ENCODE measurements at places on chromosomes 5 and 9.
A peak's percentile ranks its signal among the peaks of the same experiment; 100 is the strongest.

- DNase-seq: no peak
These were observed 113.2 kb downstream of the STK32A start for GRCh38 chr5:147348046-147348445.

- peak; percentile 65 for DNase-seq
These were observed 2.6 kb upstream of the RFX3 start for GRCh38 chr9:3528451-3528850.

- no peak for DNase-seq
These were observed 35.2 kb upstream of the PAM start for GRCh38 chr5:102719886-102720285.

GRCh38 chr5:136420168-136420898 lies 55.0 kb upstream of the TRPC7 start:
- DNase-seq: no peak

GRCh38 chr5:137800700-137801411 lies 46.7 kb upstream of the HNRNPA0 start:
- DNase-seq: no peak

- no peak for DNase-seq
These were observed 17.6 kb downstream of the RNF38 start for GRCh38 chr9:36382484-36382883.

DNA sequence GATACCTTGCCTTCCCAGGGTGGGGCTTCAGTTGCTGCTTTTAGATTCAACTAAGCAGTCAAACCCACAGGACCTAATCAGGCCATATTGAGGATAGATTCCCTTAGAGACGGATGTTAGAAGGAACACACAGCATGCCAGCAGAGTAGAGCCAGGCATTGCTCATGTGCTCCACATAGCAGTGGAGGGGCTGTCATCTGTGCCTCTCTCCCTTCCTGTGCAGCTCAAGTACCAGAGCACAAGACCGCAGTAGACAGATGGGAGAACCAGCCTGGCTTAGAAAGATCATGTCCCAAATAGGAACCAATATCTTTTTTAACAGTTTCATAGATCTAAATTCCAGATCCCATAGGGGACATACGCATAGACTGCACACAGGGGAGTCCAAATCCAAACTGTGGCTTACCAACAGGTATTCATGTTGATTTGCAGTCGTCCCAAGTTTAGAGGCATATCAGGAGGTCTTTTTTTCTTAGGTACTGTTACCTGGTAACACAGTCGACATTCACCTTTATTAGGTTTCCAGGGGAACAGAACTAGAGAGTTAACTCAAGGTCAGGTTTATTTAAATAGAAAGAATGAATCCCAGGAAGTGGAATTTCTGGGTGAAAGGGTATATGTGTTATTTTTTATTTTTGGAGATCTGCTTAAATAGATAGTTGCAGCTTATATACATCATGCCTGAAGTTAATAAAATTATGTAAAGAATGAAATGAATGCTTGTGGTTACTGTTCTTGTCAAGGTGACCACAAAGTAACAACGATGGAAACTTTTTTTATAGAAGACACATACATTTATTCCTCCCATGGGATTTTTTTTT lies 43.5 kb upstream of the PCAT7 start:
- no peak for DNase-seq

DNA sequence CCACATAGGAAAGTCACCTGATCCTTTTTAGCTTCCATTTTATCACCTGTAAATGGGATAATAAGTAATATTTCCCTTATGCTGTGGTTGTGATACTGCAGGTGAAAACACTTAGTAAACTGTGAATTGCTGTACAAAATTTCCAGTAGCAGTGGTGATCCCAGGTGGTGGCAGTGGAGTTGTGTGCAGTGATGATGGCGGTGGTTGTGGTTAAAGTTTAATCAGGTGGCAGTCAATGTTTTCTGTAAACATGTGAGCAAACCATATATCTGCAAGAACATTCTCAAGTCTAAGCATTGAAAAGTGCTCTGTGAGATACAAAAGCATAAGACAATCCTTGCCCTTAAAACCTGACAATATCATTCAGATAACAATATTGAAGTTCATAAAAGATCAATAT lies 480.2 kb downstream of the RASEF start:
- no peak for DNase-seq

DNA sequence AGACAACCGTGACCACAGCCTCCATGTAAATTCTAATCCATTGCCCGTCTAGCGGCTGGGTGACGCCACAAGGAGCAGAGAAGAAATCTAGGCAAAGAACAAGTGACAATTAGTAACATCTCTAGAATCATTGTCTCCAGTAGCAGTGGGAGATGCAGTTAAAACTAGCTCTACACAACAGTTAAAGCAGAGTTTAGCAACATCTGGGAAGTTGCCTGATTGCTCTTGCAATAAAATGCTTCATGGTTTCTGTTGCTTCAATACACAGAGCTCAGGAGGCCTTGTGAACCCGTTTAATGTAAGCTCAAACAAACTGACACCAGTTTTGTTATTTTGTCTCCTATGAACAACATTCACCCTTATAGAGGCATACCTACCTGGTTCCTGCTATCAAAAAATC lies 369.8 kb upstream of the PDE4D start:
- DNase-seq: no peak

DNA sequence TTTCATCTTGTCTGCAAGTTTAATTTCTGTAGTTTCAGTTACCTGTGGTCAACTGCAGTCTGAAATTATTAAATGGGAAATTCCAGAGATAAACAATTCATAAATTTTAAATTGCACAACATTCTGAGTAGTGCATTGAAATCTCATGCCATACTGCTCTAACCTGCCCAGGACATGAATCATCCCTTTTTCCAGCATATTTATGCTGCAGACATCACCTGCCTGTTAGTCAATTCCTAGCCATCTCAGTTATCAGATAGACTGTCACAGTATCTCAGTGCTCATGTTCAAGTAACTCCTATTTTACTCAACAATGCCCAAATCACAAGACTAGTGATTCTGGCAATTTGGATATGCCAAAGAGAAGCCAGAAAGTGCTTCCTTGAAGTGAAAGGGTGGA lies 223.0 kb upstream of the GRIA1 start:
- DNase-seq: no peak

- no peak for DNase-seq
These were observed 47.4 kb upstream of the FAM120AOS start for GRCh38 chr9:93500571-93501298.
